Lung (tissue), 17 donors: ENCODE measurements at places on chromosomes 2 and 18. TPM values are rescaled to one million over a fixed set of nuclear protein-coding genes. Genes with fewer than 3 reads are reported as not detected.
A peak's percentile ranks its signal among the peaks of the same experiment; 100 is the strongest.

DNA sequence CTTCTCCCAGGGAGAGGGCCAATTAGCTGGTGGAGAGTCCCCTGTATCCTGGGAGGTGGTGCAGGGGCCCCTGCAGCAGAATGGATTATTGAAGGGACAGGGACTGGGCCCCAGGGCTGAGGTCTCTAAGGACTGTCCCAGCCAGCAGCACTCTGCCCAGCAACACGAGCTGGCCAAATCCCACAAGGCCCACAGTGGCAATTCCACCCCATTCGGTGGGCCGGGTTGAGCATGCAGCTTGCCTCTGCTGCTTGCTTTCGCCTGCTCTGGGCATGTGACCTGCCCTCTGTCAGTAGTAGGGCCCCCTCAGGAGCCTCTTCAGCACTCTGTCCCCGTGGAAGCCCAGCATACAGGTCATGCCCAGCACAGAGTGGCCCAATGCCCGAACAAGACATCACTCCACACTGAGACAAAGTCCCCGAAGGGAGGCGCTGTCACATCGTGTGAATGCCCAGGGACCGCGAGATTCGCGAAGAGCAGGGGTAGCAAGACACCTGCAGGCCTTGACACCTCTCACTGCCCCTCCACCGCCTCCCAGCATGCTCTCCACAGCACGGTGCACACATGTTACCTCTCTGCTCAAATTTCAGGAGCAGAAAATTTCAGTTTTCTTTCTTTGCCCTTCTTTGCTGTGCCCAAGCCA, 65.4 kb downstream of the CRACDL start:
- no peak for DNase-seq

The ADRA2B gene
- 0.25 TPM for polyA plus RNA-seq

The SOWAHC gene
- polyA plus RNA-seq: 5.6 TPM

- DNase-seq: no peak
Observed at GRCh38 chr2:183505911-183506310, 381.7 kb downstream of the NUP35 start.

- DNase-seq: peak; percentile 34
Observed at GRCh38 chr18:8982416-8983183, 119.9 kb upstream of the NDUFV2 start.

GRCh38 chr2:198913394-198914152, 544.2 kb downstream of the SATB2 start:
- DNase-seq: no peak

DNA sequence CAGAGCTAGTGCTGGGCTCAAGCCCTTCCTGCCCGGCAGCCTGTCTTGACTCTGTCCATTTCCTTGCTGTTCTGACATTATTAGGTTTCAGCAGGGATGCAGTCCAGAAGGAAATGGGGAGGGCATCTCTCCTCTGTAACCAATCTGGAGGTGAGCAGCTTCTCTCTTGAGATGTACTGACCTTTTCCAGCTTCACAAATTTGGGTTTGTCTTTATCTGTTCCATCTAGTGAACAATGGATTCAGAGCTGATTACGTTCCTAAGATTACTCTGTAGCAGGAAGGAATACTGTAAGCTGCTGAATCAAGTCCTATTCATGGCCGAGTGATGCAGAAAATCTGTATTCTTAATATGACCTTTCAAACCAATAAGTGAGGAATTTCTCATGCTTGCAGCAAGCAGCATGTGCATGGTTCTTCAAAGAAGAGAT, 11.0 kb downstream of the PLA2R1 start:
- no peak for DNase-seq

DNA sequence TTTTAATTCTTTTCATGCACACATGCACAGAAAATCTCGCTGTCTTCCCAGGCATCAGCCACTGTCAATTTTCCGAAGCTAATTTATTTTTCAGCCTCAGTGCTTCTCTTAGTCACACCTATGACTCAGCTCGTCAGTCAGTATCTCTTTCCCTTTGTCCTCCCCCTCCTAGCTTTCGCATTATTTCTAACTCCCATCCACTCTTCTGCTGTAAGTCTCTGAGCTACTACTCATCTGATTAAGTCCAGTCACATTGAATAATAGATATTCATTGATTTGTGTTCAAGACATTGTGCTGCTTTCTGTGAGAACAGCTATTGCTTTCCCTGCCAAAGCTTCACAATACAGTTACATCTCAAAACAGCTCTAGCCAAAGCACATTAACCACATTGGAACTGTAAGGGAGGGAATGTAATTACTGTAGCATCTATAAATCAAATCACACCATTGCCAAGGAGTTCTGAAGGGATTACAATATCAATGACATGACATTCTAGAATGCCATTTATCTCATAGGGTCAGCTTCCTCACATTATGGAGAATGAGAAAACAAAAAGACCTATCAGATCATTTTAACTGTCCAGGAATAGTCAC, 89.4 kb downstream of the SCN3A start:
- DNase-seq: no peak

- no peak for DNase-seq
Observed at GRCh38 chr2:114108249-114108648, 218.4 kb downstream of the ACTR3 start.

DNA sequence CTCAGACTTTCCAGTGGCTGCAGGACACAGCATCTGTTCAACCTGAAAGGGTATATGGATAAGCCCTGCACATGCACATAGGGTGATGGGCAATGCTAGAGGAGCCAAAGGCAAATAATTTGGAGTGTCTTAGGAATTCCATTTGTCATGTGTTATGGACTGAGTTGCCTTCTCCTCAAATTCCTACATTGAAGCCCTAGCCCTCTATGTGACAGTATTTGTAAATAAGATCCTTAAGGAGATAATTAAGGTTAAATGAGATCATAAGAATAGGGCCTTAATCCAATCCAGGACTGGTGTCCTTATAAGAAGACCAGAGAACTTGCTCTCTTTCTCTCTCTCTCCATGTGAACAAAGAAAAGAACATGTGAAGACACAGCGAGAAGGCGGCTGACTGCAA, 42.9 kb upstream of the CREG2 start:
- DNase-seq: no peak

GRCh38 chr2:221465776-221466175, 106.3 kb downstream of the EPHA4 start:
- DNase-seq: no peak

The AGXT gene
- 0.05 TPM for polyA plus RNA-seq

DNA sequence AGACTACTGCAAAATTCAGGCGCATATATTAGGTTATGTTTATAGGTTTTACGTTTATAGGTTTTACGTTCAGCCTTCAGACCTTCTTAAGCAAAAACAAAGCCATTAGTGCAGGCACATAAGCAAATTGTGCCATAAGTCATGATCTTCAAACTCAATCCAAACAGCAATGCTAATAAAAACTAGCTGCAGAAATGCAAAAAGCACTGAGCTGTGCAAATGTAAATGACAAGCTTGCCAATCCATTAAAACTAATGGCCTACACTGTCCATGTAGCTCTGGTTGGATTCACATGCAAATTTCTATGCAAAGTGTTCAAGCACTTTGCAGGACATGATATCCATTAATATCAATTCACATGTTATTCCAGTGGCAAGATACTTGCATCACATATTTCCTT, 50.9 kb downstream of the LRPPRC start:
- no peak for DNase-seq

The GLI2 gene
- 1.1 TPM for polyA plus RNA-seq

DNA sequence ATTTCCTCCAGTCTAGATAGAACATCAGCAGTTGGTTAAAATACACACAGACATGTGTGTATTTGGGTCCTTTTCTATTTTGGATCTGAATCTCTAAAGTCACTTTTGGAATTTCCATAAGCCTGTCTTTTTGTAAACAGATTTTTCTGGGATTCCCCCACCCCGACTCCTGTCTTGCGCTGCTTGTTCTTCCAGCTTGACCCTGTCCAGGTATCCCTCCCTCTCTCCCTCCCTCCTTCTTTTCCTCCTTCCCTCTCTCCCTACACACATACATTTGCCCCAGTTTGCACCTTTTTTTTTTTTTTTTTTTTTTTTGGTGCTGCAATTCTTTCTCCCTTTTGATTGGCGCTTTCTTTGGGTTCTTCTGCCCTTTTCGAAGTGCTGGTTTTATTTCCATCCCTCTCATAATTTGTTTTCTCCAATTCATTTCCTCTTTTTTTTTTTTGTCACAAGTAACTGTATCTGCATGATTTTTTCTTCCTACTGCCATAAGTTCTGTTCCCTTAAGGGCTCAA, 114.8 kb upstream of the SERTAD2 start:
- no peak for DNase-seq
